Hematopoietic multipotent progenitor cell treated with erythropoietin and hydrocortisone succinate and interleukin-3 and kit ligand, for 15 days (in vitro differentiated cells): ENCODE measurements at places on chromosomes 1 and 21.

DNA sequence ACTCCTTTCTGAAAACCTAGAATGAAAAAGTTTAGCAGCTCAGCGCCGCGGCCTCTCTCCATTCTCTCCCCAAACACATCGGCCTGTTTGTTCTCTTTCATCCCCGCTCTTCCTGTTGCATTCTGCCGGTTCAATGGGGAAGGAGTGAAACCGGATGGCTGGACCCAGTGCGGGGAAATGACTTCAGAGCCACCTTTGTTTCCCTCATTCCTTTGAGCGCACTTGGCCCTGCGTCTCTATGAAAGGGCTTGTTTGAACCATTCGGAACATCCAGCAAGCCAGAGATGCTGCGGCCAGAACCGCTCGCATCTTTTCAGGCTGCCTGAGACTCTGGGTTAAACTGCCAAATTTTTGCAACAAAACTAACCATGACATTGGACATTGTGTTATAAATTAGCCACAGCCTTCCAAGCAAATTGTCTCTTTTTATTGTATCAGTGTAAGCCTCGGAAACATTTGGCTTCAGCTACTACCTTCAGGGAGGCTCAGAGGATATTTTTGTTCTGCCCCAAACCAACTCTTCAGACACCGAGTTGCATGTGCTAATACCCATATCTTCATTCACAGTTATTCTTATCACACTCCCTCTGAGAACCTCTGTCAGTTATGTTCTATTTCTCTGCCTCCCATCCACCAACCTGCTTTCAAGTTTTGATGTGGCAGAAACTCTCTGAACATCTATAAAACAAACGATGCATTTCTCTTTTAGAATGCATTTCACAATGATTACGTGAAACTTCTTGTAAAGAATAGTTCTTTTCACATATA lies 5.1 kb upstream of the OLIG1 start:
- peak; percentile 55 for DNase-seq

DNA sequence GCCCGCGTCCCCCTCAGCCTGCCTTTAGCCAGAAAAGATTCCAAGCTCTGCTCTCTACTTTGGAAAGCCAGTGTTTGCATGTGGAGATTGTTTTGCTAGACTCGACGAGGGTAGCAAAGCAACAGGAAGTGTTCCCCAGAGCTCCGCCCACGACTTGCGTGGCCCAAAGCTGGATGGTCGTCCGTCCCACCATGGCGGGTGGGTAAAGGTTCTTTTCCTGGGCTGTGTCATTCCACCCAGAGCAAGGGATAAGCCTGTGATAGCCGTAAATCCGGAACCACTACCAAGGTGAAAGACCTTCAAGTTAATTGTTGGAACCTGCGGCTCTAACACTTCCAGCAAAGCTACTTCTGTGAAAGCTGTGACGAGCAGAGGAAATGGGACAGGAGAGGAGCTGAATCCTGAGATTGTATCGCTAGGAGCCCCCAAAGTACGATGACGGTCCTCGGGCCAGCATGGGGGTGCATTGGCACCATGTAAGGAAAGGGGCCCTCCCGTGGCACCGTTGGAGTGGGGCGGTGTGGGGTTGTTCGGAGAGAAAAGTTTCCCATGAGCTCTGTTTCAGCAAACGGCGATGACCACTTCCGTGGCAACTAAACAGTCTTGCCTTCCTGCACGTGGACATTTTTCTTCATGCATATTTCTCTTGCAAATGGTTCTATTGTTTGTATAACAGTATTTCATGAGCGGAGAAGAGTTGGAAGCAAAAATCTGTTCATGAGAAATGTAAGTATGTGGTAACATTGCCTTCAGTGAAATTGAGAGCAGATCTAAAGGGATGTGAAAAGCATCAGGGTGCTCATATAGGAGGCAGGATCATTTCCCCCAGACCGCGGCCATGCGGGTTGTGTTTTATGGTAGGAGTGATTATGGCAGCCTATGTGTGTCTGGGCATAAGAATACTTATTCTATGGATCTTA lies 8.4 kb downstream of the MX2 start:
- no peak for DNase-seq

- DNase-seq = no peak
Measured at GRCh38 chr21:25809013-25809412, 74.2 kb downstream of the GABPA start.

DNA sequence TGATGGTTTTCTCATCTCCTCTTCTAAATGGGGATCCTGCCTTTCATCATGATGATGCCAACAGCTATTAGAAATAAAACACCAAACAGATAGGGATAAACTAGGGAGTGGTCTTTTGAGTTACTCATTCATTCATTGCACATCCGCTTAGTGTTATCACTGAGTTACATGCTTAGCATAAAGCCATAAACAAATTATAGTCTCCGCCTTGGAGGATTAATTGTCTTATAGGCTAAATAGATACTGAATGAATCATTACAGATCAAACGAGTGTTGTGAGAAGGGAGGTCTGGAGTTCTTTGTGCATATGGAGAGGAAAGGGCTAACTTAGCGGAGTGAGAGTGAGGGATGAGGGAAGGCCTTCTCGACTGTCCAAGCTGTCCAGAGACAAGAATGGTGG lies 19.8 kb upstream of the GUCA2B start:
- no peak for DNase-seq

DNA sequence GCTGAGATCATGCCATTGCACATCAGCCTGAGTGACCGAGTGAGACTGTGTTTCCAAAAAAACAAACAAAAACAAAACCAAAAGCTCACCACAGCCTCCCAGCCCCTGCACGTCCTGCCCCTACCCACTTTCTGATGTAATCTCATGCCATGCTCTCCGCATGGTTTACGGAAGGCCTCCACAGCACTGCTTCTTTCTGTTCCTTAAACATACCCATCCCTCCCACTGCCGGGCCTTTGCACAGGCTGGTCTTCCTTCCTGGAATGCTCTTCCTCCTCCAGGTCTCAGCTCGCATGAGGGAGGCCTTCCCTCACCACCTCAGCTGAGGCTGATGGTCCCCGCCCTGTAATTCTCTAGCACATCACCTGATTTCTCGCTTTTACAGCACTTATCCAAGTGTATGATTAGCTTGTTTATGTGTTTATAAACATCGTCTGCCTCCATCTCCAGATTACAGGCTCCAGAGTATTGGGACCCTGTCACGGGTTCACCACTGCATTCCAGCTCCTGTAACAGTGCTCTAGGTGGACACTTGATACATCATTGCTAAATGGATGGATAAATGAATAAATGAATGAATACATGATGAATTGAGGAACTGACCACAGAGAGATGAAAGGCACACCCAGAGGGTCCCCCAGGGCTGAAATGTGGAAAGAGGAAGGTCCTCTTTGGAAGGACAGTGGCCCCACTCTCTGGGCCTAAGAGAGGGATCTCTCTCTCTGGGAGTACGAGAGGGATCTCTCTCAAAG lies 22.1 kb downstream of the TCEA3 start:
- DNase-seq = no peak

- DNase-seq = no peak
Measured at GRCh38 chr1:23035823-23036452, 16.7 kb downstream of the KDM1A start.

GRCh38 chr1:178282949-178283367 lies 189.1 kb downstream of the RASAL2 start:
- no peak for DNase-seq

- DNase-seq = no peak
Measured at GRCh38 chr1:43558346-43558841, 27.7 kb downstream of the PTPRF start.

DNA sequence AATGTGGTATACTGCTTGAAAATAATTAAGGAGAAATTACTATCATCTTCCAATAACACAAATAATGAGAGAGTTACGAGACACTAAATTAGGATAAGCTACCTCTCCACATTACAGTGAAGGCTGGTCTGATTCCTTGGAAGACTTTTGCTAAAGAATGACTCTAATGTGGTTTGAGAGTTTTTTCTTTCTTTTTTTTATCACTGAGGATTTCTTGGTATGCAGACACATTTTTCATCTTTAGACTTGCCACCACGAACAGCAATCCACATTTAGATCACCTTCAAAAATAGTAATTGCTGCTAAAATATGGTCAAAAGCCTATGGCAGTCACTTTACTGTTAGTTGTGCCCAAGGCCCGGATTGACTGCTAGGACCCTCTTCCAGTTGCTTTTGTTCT lies 16.6 kb upstream of the TMEM35B start:
- no peak for DNase-seq
